ENCODE measurements at places on chromosomes 16 and 17.
A peak's percentile ranks its signal among the peaks of the same experiment; 100 is the strongest.

GRCh38 chr16:23121024-23121423 is 28.2 kb downstream of the USP31 start:
- DNase-seq, result no peak

DNA sequence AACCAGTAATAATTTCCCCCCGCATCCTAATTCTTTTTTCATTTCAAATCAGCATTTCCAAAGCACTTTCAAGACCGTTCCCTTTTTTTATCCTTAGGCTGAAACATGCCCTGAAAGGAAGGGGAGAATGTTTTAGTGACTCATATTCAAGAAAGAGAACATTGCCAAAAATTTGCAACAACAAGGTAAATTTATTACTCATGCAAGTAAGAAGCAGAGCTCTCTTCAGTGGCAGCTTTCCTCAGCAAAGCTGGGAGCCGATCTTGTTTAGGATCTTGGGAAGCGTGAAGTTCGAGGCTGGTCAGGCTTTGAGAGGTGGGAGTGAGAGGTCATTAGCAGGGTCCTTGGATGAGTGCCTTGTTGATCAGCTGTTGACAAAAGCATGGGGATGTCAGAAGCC is 129.5 kb downstream of the PRKCA start:
- DNase-seq, result no peak

- no peak for DNase-seq
These were observed 15.3 kb downstream of the KIF18B start for GRCh38 chr17:44932096-44932786.

DNA sequence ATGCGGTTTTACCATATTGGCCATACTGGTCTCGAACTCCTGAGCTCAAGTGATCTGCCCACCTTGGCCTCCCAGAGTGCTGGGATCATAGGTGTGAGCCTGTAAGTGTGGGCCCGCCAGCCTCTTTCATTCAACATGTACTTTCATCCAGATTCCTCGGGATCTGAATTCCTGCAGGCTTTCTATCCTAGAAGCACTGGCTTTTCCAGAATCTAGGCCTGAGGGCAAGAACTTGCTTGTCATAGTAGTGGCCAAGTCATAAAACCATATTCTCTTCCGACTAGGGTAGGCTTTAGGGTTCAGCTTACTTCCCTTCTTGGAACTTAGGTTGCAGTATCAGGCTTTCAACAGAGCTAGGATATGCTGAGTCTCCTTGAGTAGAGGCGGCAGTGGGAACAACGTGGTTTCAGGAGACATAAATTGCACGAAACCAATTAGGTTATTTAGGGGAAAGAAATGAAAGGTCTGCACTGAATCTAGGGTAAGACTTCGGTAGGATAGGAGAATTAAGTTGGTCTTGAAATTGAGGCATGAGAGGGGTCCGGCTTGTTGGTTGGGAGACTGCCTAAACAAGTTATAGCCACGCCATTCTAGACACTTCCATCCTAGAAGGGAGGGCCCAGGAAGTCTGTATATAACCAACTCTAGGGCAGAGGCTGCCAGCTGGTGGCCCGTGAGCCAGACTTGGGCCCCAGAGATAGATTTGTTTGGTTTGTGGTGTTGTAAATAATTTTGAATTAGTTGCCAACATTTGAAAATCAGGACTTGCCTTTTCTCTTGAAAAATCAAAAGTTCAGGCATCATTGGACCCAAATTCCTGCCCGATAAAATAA is 15.6 kb downstream of the SLC7A6 start:
- no peak for DNase-seq

GRCh38 chr16:30947859-30948666 is 805 bp upstream of the ORAI3 start:
- no peak for DNase-seq

GRCh38 chr17:17216236-17216635 is 10.1 kb upstream of the PLD6 start:
- no peak for DNase-seq

GRCh38 chr17:39139161-39139511 is 12.3 kb downstream of the PLXDC1 start:
- DNase-seq, result no peak

GRCh38 chr17:2459917-2460271 is 51.8 kb downstream of the METTL16 start:
- peak; percentile 77 for DNase-seq

DNA sequence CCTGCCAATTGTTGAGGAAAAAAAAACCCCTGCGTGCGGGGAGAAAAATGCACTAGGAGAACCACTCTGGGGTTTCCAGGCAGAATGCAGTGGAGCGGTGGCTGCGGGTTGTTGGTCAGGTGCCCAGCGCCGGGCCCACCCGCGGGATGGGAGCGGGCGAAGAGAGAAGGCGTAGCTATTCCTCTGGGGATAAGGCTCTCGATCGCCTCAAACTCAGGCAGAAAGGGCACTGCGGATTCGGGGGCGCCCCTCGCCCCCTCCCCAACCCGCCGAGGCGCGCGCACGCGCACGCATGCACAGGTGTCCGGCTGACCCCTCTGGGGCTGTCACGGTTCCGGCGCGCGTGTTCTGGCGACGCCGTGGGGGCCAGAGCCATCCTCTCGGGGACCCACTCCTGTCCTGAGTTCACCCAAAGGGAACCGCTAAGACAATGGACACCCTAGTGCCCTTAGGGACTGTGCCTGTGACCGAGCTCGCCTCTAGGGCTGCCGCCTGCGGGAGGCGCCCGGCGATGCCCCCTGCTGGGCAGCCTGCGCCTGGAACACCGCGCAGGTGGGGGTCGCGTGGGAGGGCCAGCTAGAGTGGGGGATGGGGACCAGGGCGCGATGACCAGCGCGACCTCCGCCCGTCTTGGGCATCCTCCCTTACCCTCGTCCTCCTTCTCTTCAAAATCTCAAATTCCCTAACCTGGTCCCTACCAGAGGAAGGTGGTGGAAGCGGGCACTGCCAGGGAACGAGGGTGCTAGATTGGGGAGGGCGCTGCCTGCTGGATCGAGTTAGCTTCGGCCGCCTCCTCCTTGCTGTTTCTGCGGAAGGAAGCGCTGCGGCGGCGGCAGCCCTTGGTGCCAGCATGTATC is 14.4 kb upstream of the CBX8 start:
- DNase-seq, result peak; percentile 43

DNA sequence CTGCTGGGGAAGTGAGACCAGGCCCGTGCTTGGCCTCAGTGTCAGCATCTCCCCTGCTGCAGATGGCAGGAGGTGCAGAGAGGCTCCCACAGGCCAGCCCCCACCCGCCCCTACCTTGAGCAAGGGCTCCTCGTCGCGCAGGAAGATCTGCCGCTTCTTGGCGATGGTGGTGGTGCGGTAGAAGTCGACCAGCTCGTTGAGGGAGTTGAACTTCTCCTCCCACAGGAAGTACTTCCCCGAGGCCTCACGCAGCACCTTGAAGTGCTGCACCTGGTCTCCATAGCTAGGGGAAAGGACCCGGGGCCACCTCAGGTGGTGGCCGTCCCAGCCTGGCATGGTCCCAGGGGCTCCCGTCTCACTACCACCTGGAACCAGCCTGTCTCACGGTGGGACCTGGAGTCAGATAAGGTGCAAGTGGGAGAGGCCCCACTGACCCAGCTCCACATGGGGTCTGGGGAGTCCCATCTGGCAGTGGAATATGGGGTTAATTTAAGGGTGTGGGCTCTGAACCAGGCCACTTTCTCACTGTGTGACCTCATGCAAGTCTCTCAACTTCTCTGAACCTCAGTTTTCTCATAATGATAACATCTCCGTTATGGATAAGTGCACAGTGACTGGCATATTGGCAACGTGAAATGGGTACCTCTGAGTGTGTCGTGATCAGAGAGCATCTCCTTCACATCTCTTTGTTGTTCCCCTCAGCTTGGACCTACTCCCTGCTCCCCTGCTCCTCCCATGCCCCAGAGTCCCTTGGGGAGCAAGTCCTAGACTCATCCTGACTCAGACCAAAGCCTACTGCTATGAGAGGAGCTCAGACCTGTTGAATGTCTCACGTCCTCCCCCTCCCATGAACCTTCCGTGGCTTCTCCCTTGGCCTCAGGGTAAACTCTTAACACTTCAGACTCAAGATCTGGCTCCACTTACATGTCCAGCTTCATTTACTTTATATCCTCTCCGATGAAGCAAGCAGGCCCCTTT is 19.8 kb upstream of the FAM83G start:
- DNase-seq, result no peak

DNA sequence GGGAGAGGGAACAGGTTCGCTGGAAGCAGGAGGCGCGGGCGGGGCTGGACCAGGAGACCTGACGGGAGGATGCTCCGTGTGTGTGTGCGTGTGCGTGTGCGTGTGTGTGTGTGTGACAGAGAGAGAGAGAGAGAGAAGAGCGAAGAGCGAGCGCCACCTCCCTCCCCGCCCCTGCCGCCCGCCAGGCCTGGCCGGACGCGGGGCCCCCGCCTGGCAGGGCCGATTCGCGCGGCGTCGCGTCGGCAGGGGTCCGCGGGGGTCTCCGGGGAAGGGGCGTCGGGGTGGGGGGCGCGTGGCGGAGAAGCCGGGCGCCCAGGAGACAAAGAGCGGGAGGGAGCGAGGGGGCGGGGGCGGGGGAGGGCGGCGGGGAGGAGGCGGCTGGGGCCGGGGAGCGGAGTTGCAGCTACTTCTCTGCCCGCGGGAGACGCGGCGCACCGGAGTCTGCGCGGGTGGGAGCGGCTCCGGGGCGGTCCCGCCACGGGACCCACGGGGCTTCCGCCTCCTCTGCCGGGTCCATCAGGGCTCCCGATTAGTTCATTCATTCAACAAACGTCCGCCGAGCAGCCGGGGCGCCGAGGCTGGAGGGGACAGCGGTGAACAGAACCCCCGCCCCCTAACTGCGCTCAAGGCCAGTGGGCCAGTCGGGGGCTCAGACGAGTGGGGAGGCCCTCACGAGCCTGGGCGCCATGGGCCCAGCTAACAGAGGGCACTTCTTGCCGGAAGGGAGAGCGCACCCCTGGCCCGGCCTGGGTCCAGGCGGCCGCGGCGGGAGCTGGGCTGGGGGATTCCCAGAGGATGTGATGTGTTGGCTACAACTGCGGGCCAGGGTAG is at the start of gene SAMD14:
TSS of gene SAMD14 (minus strand) at position 433 of the 831 bp plus-strand sequence. CDS start 5,201 bp downstream, outside the sequence.
- DNase-seq, result no peak

DNA sequence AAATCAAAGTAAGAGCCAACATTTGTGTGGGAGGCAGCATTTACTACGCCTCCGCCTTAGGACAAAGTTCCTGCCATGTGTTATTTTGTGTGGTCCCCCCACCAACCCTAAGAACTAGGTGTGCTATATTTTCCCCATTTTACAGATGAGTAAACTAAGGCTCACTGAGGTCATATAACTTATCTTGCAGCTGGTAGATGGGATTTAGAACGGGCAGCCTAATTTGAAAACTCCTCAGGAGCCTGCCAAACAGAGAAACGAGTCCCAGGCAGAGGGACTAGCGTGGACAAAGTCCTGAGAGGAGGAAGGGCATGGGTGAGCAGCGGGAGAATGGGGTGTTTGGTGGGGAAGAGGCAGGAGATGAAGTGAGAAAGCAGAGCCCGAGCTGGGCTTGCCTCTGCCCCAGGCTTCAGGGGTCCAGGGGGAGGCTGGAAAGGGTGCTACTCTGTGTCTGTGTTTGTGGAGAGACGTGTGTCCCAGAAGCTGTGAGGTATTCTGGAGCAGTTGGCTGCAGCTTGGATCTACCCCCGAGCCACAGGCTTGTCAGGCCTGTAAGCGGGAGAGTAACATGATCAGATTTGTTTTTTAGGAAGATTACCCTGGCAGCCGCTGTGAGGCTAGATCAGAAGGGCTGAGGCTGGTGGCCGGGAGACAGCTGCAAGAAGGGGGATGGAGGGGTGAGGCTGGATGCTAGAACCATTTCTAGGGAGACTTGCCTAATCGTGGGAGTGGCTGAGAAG is 5.0 kb downstream of the MLLT6 start:
- no peak for DNase-seq

- no peak for DNase-seq
These were observed 1.0 kb upstream of the SDK2 start for GRCh38 chr17:73645050-73645871.

DNA sequence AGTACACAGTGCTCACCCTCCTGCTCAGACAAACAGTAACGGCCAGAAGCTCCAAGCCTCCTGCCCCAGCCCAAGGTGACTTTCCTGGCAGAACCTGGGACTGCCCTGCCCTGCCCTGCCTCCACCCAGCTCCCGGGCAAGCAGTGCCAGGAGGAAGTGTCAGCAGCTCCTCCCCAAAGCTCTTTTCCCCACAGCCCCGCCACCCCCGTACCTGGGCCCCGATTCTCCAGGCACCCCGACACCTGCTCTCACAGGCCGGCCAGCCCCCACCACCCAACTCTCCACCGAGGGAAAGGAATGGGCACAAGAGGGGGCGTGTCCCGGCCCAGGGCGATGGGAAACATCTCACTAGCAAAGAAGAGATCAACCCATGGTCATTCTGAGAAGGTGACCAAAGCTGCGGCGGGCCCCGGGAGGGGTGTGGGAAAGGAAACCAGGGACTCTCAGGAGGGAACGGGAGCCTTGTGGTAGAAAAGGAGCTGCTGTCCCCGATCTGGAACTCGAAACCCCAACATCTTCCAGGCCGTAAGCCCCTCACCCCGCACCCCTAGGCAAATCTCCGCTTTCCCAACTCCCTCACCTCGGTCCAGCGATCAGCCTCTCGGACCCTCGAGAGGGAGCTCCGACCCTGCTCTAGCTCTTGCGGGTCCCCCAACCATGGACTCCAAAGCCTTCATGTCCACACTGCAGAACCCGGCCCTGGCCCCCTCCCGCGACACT is 1.2 kb downstream of the BCAR1 start:
- no peak for DNase-seq

DNA sequence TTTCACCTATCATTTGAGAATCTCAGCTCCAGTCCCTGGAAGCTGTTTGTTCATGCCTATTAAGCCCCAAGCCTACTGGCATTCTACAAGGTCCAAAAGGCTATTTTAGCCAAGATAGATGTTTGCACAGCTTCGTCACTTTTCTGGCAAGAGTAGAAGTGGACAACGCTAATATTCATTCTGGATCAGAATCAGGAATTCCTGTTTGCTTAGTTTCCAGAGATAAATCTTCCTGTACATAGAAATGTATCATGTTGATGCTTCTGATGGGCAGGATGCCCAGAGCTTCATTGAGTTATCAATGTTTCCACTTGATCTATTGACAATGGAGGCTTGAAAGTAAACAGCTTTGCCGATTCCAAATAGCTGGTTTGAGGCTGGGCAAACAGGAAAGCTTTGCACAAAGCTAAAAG is 260.7 kb upstream of the CA10 start:
- no peak for DNase-seq

DNA sequence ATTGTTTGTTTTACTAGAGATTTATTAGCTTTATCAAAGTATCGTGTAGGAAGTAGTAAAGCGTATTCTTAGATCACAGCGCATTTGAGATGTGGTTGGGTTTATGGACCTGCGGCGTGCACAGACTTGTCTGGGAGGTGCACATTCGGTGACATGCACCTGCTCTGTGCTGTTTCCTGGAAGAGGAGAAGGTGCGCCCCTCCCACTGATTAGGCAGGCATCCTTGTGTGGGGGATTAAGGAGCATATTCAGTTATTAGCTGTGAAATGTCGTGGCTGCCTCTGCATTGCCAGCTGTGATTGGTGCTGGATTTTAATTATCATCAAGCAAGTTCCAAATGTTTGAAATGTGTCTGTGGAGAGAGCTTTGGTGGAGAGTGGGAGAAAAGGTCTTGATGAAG is 903.8 kb upstream of the RBFOX1 start:
- no peak for DNase-seq

Data from activated CD4-positive, alpha-beta T cell treated with anti-CD3 and anti-CD28 coated beads, Interleukin-2, amount 50 U/mL, for 16 hours (primary cell).